Hair follicle dermal papilla cell (primary cell): ENCODE measurements at places on chromosomes 1 and 21. TPM values are rescaled to one million over a fixed set of nuclear protein-coding genes. Genes with fewer than 3 reads are reported as not detected.

CYP4B1 gene
- not detected in 2 replicates for total RNA-seq

PTPN22 gene
- total RNA-seq, result 1.3 and 1.7 TPM in 2 replicates

TMEM240 gene
- total RNA-seq, result 4.7 and 6.7 TPM in 2 replicates

OLFML3 gene
- 264 TPM in 2 replicates for total RNA-seq

CEP170 gene
- 83.5 and 103 TPM in 2 replicates for total RNA-seq

ZYG11A gene
- total RNA-seq, result 1.8 and 2.1 TPM in 2 replicates

GPR25 gene
- not detected in 2 replicates for total RNA-seq

LEPROT gene
- total RNA-seq, result 83.5 and 89.7 TPM in 2 replicates

LGR6 gene
- total RNA-seq, result 0.12 and 0.16 TPM in 2 replicates

FNDC5 gene
- total RNA-seq, result 1.1 and 4.3 TPM in 2 replicates

NAV1 gene
- 67.5 and 78.9 TPM in 2 replicates for total RNA-seq

TFAP2E gene
- total RNA-seq, result 0.32 and 0.61 TPM in 2 replicates

AK5 gene
- total RNA-seq, result 89.3 and 126 TPM in 2 replicates

RASSF5 gene
- total RNA-seq, result 0.97 and 1.3 TPM in 2 replicates

HES3 gene
- total RNA-seq, result not detected in 2 replicates

NR0B2 gene
- total RNA-seq, result not detected in 2 replicates

TMEM269 gene
- under 0.01 TPM in 1 of 2 replicates, not detected in the other for total RNA-seq

GJA8 gene
- not detected in 2 replicates for total RNA-seq

PKLR gene
- total RNA-seq, result under 0.01 TPM in 1 of 2 replicates, not detected in the other

CD2 gene
- total RNA-seq, result not detected in 2 replicates

HRNR gene
- total RNA-seq, result under 0.01 TPM in 1 of 2 replicates, not detected in the other

OXCT2 gene
- 1.8 and 2.7 TPM in 2 replicates for total RNA-seq

DIO1 gene
- total RNA-seq, result not detected in 2 replicates

CEP104 gene
- 19.8 and 24.2 TPM in 2 replicates for total RNA-seq

RAB25 gene
- total RNA-seq, result not detected in 2 replicates

CAMK2N1 gene
- 30.5 and 33.8 TPM in 2 replicates for total RNA-seq

SERPINC1 gene
- total RNA-seq, result not detected in 2 replicates

ANXA9 gene
- total RNA-seq, result 0.16 TPM in 1 of 2 replicates, not detected in the other
